Activated naive CD4-positive, alpha-beta T cell treated with anti-CD3 and anti-CD28 coated beads for 36 hours (primary cell): ENCODE measurements at places on chromosomes 1 and 21. TPM values are rescaled to one million over a fixed set of nuclear protein-coding genes. Genes with fewer than 3 reads are reported as not detected.

REG4 gene
- total RNA-seq = 1.0 TPM

KCNT2 gene
- not detected for total RNA-seq

SERPINC1 gene
- total RNA-seq = not detected

LIPI gene
- total RNA-seq = not detected

PKLR gene
- total RNA-seq = not detected

UBL4B gene
- total RNA-seq = not detected

SUSD4 gene
- total RNA-seq = 1.8 TPM

COL24A1 gene
- total RNA-seq = not detected

AUNIP gene
- total RNA-seq = 8.4 TPM

CFAP74 gene
- total RNA-seq = not detected

IFI44L gene
- 79.7 TPM for total RNA-seq

LCE2B gene
- total RNA-seq = not detected

OXCT2 gene
- total RNA-seq = 0.52 TPM

ADAM30 gene
- total RNA-seq = not detected

BACE2 gene
- total RNA-seq = 0.89 TPM

ATPAF1 gene
- total RNA-seq = 44.5 TPM

SPRR2E gene
- total RNA-seq = not detected

ITPKB gene
- total RNA-seq = 40.3 TPM

DNA sequence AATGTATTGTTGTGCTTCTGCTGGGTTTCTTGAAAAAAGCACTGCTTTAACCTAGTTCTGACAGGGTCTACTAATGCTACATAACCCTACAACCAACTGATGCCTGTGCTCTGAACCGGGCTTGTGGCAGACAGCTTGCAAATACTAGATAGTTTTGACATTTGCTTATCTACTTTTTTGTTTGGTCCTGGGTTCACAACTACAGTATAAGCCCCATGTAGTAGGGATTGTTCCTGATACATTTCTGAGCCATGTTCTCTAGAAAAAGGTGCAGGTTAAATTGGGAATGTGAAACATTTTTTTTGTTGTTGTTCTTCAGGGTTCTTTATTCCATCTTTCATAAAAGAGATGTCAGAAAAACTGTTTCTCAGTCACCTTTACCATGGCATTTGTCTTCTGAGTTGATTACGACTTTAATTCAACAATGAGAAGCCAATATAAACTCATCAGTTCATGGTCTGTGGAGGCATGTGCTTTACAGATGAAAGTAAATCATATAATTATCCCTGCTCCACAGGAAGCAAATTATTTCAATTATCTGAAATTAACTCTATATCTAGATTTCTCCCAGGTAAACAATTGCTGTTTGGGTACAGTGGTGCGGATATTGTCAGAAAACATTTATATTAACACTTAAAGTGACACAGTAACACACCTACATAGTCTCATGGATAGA lies 22.0 kb downstream of the OLFM3 start:
- no peak for DNase-seq

GRCh38 chr1:85934516-85934915 lies 222.1 kb downstream of the COL24A1 start:
- DNase-seq = no peak

- DNase-seq = no peak
Observed at GRCh38 chr1:172162236-172162635, 258.2 kb upstream of the C1orf105 start.

DNA sequence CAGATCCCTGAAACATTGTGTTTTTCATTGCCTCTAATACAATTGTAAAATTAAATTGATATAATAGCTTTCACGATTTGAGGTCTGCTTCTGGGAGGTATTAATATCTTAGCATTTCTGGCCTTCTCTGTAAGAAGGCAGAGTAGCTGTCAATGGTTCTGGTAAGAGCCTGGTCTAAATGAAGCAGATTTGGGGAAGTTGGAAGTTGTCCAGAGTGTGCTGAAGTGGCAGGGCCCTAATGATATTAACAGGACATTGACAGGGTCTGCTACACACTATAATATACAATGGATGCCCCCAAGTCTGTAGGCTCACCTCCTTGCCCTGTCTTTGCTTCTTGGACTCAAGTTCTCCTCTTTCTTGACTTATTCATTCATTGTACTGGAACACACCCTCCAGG lies 99.5 kb downstream of the C4BPA start:
- DNase-seq = no peak

- peak; percentile 85 for DNase-seq
Observed at GRCh38 chr1:153572569-153573015, 6.9 kb upstream of the S100A2 start.

GRCh38 chr1:103371234-103371633 lies 154.3 kb upstream of the RNPC3 start:
- no peak for DNase-seq

- DNase-seq = no peak
Observed at GRCh38 chr1:8847990-8848389, 30.5 kb downstream of the ENO1 start.

GRCh38 chr1:3664700-3665375 lies 12.5 kb downstream of the TP73 start:
- no peak for DNase-seq

DNA sequence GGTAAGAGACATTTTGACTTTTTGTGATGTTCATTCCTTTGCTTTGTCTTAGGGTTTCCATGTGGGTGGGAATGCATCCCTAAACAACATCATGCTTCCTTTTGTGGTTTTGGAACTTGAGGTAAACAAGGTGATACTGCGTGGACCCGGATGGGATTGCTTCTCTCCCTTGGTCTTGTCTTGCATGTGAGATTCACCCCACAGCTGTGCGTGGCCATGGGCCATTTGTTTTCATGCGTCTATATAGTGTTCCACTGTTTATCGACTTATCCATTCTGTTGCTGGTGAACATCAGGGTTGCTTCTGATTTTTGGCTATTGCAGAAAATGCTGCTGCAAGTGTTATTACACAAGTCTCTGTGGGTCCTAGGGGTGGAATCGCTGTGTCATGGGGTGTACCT lies 21.1 kb downstream of the CRYAA start:
- no peak for DNase-seq

DNA sequence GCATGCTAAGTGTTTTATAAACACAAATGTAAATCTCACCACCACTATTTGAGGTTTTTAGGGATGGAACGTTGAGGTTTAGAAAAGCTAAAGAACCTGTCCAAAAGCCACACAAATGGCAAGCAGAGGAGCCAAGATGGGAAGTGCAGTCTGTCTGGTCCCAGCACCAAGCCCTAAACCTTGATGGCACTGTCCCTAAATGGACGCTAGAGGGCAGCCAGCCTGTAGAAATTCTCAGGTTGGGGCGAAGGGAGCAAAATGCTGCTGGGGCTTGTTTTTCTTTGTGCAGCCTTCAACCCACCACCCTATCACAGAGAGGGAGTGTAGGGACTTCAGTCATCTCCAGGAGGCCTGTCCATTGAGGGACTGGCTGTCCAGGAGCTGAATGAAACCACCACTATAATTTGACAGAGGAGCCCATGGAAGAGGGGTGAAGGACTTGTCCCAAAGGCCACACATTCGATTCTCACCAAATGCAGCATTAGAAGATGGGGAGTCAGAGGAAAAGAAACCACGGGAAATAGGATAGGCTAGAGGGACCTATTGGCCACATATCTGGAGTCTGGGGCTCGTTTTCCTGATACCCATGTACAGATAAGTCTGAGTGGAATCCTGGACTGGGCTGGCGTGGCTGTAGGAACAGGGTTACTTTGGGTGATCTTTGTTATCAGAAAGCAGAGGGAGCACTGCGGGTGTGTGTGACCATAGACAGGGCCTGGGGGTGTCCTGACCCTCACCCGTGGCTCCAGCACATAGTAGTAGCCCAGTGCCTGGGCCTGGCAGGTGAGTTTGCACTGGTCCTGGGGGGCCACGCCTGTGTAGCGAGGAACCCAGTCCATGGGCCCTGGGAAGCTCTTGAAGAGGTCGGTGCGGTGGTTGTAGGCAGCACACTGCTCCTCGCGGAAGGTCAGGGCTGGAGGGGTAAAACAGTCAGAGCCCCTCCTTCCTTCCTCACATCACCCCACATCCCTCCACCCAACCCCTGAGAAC lies 6.1 kb downstream of the ADAMTS4 start:
- DNase-seq = peak; percentile 84

GRCh38 chr1:23007106-23007505 lies 8.5 kb downstream of the TEX46 start:
- no peak for DNase-seq

DNA sequence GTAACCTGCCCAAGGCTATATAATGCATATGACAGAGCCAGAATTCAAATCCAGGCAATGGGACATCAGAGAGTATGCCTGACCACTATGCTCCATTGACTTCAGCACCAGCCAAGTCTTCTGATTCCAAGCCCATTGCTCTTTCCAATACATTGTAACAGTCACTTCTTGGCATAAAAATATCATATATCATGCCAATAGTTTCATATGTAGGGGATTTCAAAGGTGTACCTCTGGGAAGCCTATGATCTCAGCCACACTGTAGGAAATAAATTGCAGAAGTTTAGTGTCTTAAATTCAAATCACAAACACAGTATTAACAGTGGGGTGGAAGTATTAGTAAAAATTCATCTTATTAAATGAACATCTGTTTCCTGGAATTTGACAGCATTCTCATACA lies 30.0 kb upstream of the ROR1 start:
- no peak for DNase-seq

- no peak for DNase-seq
Observed at GRCh38 chr1:60636946-60637345, 445.4 kb upstream of the NFIA start.

GRCh38 chr21:34843562-34843961 lies 174.8 kb downstream of the CLIC6 start:
- no peak for DNase-seq

DNA sequence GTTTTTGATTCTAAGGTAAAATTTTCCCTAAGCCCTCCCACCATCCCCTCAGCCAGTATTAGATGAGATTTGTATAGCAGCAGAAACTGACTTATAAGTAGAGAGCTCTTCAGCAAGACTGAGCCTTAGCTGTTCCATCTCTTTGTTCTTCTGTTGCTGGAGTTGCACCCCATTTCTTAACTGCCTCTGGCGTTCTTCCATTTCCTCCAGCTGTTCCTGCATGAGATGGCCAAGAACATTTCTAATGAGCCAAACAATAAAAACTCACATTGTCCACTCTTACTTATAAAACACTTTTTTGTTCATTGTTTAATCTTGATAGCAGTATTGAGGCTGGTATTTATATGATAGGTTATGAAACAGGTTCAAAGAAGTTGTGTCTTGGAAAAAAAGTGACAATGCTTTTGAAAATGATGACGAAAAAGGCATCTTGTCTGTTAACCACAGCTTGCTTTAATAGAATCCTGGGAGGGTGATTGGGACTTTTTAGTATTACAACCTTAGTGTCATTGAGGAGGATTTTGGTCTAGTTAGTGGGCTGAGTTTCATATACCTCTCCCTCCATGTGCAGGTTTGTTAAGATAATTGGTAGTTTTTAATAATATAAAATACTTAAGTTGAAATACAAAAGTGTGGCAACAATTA lies 18.3 kb downstream of the SYNC start:
- DNase-seq = no peak

GRCh38 chr1:19343617-19344350 lies 31.7 kb downstream of the SLC66A1 start:
- DNase-seq = no peak

- DNase-seq = no peak
Observed at GRCh38 chr1:245397771-245398170, 243.0 kb downstream of the KIF26B start.

GRCh38 chr1:156074661-156075060 lies 7.6 kb downstream of the MEX3A start:
- no peak for DNase-seq

DNA sequence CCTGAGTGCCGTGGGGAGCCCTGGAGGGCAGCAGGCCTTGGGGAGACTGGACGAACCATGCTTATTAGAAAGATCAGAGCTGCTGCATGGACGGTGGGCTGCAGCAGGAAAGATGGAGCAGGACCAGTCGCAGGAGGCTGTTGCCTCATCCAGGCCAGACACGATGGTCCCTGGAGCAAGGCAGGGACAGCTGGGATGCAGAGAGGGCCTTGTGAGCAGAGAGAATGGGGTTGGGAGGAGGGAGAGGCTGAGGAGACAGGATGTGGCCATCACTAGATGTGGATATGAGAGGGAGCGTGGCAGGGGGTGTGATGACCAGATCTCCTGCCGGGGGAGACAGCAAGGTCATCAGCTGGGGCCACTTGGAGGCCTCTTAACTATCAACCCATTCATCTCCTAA lies 727.6 kb downstream of the PTPRU start:
- no peak for DNase-seq

DNA sequence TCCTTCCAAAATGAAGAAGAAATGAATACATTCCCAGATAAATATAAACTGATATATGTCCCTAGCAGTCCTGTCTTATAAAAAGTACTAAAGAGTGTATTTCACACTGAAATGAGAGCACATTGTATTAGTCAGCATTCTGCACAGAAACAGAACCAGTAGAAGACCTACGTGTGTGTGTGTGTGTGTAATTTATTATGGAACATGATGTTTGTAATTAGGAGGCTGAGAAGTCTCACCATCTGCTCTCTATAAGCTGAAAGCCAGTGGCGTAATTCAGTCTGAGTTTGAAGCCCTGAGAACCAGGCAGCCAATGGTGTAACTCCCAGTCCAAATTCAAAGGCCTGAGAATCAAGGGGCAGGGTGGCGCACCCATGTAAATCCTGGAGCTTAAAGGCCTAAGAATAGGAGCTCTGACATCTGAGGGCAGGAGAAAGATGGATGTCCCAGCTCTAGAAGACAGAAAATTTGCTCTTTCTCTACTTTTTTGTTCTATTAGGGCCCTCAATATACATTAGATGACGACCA lies 146.5 kb upstream of the LYPLAL1 start:
- no peak for DNase-seq

- no peak for DNase-seq
Observed at GRCh38 chr1:211640301-211640630, 35.2 kb downstream of the NEK2 start.

DNA sequence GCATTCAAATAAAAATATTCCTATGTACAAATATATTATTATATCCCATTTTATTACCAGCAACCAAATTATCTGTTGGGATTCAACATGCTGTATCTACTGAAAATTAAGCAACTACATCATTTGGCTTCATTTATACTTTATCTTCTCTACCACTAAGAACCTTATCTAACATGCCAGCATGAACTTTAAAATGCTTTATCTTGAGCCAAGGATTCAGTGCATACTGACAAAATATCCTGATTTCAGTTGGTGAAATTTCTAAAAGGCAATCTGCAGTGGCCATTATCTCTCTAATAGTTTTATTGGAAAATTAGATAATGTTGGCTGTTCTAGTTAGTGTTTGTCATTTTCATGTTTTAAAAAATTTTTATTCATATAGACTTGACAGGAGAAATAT lies 1149.9 kb downstream of the KCNT2 start:
- no peak for DNase-seq

- DNase-seq = no peak
Observed at GRCh38 chr1:209428241-209428921, 155.1 kb upstream of the CAMK1G start.

- no peak for DNase-seq
Observed at GRCh38 chr21:45257673-45258341, 29.9 kb downstream of the POFUT2 start.

GRCh38 chr1:229848752-229849677 lies 218.0 kb upstream of the GALNT2 start:
- DNase-seq = peak; percentile 21

DNA sequence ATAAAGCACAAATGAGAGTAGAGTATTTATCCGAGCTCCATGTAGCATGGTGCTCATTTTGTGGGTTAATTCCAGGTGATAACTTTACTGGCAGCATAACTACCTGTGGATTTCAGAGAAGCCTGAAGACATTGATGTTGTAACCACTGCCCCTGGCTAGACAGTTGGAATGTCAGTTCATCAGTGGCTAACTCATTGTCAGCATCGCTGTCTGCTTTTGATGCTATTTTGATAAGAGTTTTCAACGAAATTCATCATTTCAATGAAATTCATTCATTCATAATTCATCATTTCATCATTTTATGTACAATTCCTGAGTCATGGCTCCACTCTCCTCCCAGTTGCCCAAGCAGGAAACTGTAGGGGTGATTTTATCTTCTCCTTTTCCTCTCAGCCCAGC lies 34.4 kb downstream of the HSD3B1 start:
- no peak for DNase-seq
